A549 treated with AZD2906 at 1 μM for 4 hours (cell line): ENCODE measurements at places on chromosomes 3 and 15. TPM values are rescaled to one million over a fixed set of nuclear protein-coding genes. Genes with fewer than 3 reads are reported as not detected.

The GOLGA8J gene
- 0.09 to 0.15 TPM in 2 of 5 replicates, not detected in the others for total RNA-seq

The TNFAIP8L3 gene
- 32.6 to 43.8 TPM (median 36.0 TPM) in 5 replicates for total RNA-seq

The SERPINI2 gene
- not detected in 5 replicates for total RNA-seq

The ACAN gene
- 0.66 to 1.4 TPM (median 0.94 TPM) in 5 replicates for total RNA-seq
